ENCODE measurements at places on chromosomes 2 and 18.
A peak's percentile ranks its signal among the peaks of the same experiment; 100 is the strongest.

GRCh38 chr2:173235947-173236803 is 118.5 kb upstream of the CDCA7 start:
- DNase-seq, result no peak

- no peak for DNase-seq
Measured at GRCh38 chr2:112782234-112782799, 2.0 kb downstream of the IL1A start.

GRCh38 chr2:127575941-127576432 is 40.5 kb downstream of the MYO7B start:
- peak; percentile 14 for DNase-seq

DNA sequence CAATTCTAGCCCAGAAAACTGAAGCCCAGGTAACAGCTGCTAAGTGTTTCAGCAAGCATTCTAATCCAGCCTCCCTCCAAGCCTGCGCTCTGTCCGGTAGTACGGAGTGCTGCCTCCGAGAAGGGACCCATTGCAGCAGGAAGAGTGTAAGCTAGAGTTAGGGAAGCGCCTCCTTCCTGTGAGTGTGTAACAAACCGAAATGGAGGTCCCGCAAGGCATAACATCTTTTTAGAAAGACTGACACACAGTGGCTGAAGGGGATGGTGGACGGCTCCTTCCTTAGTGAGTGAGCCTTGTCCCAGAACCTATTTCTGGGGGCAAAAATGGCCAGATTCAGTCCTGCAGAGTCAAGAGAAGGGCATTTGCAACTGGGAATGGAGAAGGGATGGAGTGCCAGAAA is 12.2 kb downstream of the PKDCC start:
- no peak for DNase-seq

GRCh38 chr2:71130905-71131244 is 441 bp downstream of the MPHOSPH10 start:
- no peak for DNase-seq

DNA sequence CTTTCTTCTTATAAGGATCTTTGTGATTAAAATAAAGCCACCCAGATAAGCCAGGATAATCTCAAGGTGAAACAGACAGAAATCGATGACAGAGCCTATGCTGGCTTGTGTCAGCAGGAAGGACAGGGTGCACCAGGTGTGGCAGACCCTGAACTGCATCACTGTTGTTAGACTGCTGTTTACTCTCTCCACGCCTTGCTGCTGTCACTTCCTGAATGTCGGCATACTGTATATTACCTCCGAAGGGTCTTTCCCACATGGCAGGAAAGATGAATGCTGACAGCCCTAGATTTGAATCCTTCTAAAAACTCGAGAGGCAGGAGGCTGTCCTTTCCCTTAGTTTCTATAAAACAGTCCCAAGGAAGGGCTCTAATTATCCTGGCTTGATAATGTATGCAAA is 18.9 kb upstream of the TMEM163 start:
- DNase-seq, result no peak

DNA sequence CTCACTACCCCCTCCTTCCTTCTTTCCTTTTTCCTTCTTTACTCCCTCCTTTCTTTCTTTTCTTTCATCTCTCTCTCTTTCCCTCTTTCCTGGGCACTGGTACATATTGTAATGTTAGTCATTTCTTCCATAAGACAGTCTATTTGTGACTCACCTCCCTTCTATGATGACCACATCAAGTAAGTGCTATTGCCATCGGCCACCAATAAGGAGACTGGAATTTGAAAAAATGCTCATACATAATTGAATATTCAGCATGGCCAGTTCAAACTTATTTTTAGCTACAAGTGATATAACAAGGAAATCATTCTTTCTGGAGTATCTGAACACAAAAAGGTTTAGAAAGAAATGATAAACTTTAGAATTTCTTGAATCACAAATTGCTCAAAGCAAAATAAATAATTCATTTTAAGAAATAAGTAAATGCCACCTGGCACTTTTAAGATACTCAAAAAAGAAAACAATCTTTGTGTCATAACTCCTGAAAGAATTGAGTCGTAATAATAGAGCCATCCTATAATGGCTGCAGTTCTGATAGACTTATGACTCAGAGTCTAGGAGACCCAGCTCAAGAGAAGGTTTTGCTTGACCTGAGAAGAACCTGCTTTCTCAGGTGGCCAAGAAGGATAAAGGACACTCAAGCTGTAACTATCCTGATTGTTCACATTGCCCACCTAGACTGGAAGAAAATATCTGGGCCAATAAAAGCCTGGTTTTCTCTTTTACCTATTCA is 51.6 kb upstream of the CCBE1 start:
- DNase-seq, result no peak

DNA sequence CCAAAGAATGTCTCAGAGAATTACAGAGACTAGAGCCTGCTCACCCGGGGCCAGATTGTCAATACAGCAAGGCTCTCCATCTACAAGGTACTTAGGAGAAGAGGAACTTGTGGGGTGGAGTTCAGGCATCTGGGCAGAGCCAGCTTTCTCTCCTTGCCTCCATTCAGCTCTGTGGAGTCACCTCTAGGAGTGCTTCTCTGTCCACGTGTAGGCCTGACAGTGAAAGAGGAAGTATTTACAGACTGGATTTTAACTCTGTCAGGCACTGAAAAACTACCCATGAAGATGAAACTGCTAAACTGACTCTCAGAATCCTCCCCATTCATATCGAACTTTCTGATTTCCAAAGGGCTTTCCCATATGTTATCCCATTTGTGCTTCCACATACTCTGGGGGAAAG is 315.6 kb downstream of the SETBP1 start:
- DNase-seq, result no peak

DNA sequence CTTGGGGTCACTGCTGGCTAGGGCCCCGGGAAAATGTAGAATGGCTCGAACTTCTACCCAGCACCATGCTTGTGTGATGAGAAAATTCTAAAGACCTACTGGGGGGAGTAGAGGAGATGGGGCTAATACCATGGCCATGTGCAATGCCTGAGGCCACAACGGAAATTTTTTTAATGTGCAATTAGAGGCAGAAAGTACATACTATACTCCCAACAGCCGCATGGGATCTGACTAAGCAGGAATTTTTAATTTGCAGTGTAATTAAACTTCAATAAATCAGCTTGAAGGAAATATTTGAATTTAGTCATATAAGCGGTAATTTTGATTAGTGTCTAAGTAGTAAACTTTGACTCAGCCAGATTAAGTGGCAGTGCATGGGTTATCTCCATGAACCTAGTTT is 53.2 kb upstream of the CNGA3 start:
- no peak for DNase-seq

DNA sequence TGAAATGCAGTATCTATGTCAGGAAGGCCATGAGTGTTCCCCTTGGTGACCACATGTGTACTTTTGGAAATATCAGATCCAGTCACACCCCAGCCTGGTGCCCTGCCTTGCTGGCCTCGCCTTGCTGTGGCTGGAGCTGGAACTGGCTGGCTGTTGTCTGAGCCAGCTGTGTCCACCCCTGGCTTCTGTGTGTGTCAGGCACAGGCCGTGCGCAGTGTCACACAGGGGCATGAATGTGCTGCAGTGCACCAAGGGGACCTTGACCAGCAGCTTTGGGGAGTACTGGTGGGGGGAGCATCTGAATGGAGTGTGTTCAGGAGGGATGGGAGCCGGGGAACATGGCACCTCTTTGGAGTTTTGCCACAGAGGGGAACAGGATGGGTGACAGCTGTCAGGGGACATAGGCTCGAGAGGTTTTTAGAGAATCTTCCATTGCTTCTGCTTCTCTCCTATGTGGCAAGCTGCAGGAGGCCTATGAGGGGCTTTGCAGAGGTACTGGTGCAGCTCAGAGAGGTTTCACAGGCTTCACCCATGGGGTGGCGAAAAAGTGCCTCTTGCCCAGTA is 44.7 kb upstream of the FAHD2A start:
- DNase-seq, result no peak

- no peak for DNase-seq
Measured at GRCh38 chr2:176174382-176174823, 14.1 kb upstream of the HOXD1 start.

- DNase-seq, result no peak
Measured at GRCh38 chr18:3388980-3389379, 61.0 kb upstream of the TGIF1 start.

DNA sequence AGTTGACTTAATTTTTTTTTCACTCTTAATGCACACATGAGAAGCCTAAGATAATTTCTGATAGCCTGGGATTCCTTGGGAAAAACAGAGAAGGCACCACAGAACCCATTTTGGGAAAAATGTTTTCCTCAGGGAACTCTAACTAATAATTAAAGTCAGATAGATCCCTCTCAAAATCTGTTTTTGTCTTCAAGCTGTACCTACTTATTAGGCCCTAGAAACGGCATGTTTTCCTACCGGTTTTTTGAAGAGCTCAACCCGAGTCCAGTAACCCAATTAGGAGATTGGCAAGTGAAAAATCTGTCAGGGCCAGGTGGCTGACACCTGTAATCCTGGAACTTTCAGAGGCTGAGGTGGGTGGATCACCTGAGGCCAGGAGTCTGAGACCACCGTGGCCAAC is 16.1 kb upstream of the PDK1 start:
- no peak for DNase-seq

- DNase-seq, result no peak
Measured at GRCh38 chr2:215728504-215729065, 284.8 kb downstream of the MREG start.

DNA sequence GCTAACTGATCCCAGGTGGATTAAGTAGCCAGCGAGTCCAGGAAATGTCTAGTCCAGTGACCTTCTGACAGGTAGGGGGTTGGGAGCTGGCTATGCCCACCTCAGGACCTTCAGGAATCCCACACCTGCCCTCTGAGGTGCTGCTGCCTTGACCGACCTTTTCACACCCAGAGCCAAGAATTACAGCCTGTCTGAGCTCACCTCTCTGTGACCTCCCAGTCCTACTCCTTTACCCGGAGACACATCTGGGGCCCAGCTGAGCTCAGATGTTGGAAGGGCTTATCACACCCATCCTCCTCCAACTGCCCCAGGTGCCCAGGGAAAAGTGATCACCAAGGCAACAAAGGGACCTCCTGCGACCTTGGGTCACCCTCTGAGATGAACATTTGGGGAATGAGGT is 413.3 kb upstream of the TNP1 start:
- no peak for DNase-seq

DNA sequence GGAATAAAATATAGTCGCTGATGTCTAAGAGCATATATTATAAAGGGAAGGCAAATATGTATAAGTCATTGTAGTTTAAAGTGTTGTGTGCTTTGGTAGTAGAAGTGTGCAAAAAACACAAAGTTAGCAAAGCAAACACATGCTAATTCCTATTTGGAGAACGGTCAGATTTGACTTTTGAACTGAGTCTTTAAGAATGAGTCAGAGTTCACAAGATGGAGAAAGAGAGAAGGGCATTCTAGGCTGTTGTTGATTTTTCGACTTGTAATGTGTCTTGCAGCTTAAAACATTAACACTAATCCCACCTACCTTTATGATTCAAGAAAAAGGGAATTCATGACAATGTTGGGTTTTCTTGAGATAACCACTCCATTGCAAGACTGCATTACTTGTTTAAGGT is 98.1 kb downstream of the CRIM1 start:
- no peak for DNase-seq

DNA sequence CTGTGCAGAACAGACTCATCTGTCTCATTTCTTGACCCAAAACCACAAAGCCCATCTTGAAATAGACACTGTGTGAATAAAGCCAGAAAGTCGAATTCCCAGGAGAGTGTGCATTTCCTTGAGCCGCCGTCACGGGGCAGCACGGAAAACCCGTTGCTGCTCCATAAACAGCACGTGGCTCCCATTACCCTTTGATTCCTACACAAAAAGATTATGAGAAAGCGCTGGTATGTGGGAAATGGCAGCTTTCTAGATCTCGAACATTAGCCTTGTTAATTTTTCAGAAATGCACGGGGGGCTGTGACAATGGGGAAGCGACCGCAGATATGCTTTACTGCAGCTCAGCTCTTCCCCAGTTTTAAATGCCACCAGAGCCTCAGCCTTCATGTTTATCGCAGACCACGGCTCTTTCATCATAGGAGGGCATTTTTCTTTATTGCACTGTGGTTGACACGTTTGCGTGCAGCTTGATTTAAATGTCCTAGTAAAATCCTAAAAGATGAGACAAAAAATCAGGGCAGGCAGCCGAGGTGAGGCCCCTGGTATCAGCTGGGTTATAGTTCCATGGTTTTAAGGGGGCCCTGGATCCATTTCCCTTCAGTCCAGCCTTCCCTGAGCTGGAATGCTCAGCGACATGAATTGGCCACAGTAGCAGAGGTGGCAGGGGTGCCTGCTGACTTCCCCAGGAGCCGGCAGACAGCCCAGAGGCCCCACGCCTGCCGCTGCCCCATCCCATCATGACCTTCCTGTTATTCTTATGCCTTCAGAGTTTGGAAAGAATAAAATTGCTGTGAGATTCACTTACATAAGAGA is 249.3 kb downstream of the NDUFA10 start:
- DNase-seq, result no peak

DNA sequence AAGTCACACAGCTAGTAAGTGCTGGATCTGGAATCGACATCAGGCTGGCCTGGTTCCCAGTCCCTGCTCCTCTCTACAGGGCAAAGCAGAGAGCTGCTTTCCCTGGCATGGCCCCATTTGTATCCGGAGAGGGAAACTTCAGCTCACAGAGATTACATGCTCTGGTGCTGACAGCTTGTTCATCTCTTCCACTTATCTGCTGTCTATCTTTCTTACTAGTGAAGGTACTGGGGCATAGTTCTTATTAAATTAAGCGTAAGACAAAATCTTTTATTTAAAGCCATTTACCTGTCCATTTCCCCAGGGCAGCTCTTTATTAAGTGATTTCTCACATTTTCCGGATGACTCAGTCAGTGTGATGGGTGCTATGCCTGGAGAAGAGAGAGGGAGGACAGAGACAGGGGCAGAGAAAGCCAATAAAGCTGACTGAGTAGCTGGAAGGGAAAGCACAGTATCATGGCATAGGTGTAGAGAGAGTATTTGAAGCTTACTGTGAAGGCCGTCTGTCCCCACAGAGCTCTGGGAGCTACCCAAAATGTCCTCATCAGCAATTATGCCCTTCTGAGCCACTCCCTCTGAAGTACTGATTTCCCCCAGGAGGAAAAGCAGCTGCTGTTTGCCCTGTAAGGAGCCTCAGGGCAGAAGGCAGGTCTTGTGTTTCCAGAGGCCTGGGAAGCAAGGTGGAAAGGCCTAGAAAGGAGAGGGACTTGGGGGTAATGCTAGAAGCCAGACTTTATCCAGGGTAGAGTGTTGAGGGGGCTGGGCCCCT is 44.1 kb upstream of the EPAS1 start:
- DNase-seq, result no peak

DNA sequence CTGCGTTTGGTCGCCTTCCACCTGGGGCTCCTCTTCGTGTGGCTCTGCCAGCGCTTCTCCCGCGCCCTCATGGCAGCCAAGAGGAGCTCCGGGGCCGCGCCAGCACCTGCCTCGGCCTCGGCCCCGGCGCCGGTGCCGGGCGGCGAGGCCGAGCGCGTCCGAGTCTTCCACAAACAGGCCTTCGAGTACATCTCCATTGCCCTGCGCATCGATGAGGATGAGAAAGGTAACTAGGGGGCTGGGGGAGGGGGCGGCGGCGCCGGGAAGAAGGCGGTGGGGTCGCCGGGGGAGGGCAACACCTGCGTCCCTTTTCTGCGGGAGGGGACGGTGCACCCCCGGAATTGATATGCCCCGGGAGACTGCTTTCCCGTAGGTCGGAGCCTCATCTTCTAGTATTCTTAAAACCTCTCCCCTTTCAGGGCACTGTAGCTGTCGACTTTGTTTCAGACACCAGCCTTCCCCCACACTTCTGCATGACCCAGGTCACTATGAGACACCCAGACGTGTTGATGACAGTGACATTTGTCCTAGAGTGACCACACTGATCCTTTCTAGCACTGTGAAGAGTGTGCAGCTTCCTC is 755 bp downstream of the SPAST start:
- DNase-seq, result no peak

- DNase-seq, result no peak
Measured at GRCh38 chr18:71304856-71305255, 1016.0 kb downstream of the SOCS6 start.

GRCh38 chr2:159096901-159097300 is 128.5 kb downstream of the TANC1 start:
- DNase-seq, result no peak
